ENCODE measurements at places on chromosomes 5 and 9.

DNA sequence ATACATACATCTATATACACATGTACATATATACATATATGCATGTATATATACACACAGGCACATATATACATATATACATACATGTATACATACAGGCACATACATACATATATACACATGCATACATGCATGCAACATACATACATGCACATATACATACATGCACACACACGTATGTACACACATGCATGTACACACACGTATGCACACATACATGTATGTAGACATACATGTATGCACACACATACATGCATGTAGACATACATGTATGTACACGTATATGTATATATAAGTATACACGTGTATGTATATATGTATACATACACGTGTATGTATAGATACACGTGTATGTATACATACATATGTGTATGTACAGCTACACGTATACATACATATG lies 617.0 kb downstream of the RAB3C start:
- DNase-seq: no peak

DNA sequence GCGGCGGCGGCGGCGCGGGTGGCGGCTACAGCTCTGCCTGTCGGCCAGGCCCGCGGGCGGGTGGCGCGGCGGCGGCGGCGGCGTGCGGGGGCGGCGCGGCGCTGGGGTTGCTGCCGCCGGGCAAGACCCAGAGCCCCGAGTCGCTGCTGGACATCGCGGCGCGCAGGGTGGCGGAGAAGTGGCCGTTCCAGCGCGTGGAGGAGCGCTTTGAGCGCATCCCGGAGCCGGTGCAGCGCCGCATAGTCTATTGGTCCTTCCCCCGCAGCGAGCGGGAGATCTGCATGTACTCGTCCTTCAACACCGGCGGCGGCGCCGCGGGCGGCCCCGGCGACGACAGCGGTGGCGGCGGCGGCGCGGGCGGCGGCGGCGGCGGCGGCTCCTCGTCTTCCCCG lies 296 bp downstream of the ZSWIM6 start:
- peak; percentile 28 for DNase-seq

GRCh38 chr9:91155746-91156376 lies 205.9 kb downstream of the AUH start:
- DNase-seq: no peak

- peak; percentile 54 for DNase-seq
Observed at GRCh38 chr9:13427587-13427986, 148.1 kb upstream of the MPDZ start.

DNA sequence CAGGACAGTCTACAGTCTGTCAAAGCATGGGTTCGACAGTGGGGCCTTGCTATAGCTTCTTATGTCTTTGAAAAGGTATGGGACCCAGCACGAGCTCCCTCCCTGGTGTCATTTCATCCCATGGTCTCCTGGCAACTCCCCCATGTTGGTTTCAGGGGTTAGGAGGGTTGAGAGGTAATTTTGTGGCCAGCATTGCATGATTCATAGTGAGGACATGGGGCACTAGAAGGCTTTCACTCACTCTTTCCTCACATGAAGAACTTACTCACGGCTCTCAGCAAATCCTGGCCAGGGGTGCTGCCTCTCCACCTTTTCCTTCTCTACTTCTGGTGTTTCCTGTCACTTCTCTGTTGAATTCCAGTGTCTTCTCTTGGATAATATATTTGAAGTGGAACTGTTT lies 134.7 kb upstream of the TNPO1 start:
- no peak for DNase-seq

DNA sequence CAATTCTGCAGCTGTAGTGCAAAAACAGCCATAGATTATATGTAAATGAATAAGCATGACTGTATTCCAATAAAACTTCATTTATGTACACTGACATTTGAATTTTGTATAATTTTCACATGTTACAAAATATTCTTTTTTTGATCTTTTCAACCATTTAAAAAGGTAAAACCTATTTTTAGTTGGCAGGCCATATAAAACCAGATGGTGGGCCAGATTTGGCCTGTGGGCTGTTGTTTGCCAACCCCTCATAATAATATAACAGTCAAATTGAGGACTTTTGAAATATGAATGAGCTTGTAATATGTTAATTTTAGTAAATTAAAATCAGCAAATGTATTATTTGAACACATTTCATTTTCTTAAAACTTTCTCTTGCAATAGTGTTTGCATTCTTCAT lies 913.4 kb downstream of the TLE1 start:
- DNase-seq: no peak

DNA sequence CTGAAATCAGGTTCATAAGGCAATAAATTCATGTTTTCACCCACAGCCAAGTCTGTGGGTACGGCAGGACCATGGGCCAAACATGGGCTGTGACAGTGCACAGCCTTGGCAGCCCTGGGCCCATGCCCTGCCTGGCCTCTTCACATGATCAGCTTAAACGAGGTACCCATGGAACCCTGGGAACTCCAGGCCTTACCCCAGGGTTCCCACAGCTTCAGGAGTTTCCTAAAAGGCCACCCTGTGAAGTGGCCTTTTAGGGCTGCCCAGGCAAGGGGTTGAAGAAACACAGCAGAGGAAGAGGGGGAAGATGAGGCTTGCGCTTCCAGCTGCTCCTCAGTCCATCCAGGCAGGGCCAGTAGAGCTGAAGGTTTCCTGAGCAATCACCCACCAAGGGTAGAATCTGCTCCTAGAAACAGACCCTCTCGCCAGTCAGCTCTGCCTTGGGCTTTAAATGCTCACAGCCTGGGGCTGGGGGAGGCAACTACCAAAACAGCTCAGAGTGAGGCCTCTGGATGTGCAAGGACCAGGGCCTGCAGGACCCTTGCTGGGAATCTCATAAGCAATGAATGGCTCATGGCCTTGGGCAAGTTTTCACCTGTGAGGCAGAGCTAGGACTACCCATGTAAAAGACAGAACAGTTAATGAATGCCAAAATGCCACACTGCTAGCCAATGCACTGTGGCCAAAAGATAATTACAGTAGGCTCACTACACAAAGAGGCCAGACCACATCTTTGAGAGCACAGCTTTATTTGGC lies 79.3 kb upstream of the LRRTM2 start:
- no peak for DNase-seq

- peak; percentile 67 for DNase-seq
Observed at GRCh38 chr5:14193496-14193895, 50.4 kb downstream of the TRIO start.

- no peak for DNase-seq
Observed at GRCh38 chr9:112771359-112772214, 21.0 kb downstream of the SNX30 start.

- no peak for DNase-seq
Observed at GRCh38 chr5:174850565-174851169, 126.3 kb downstream of the MSX2 start.

- no peak for DNase-seq
Observed at GRCh38 chr9:133031496-133031911, 707 bp downstream of the GTF3C5 start.

GRCh38 chr5:146767534-146767933 lies 111.0 kb downstream of the PPP2R2B start:
- no peak for DNase-seq

DNA sequence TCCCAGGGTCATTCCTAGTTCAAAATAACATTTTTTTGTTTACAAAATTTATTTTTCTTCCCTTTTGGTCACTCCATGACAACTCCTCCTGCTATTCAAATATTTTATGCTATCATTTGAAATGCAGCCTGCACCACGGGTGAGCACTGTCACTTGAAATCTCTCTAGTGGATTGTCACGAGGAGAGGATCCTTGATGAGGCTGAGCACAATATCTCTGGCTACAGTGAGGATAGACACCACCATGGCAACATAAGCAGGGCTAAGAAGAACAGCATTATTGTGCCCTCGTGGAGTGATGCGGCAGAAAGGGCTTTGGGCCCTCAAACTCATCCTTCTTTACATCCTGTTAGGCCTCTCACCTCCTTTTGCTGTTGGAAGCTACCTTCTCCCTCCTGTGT lies 321.9 kb downstream of the RAB3C start:
- DNase-seq: no peak

DNA sequence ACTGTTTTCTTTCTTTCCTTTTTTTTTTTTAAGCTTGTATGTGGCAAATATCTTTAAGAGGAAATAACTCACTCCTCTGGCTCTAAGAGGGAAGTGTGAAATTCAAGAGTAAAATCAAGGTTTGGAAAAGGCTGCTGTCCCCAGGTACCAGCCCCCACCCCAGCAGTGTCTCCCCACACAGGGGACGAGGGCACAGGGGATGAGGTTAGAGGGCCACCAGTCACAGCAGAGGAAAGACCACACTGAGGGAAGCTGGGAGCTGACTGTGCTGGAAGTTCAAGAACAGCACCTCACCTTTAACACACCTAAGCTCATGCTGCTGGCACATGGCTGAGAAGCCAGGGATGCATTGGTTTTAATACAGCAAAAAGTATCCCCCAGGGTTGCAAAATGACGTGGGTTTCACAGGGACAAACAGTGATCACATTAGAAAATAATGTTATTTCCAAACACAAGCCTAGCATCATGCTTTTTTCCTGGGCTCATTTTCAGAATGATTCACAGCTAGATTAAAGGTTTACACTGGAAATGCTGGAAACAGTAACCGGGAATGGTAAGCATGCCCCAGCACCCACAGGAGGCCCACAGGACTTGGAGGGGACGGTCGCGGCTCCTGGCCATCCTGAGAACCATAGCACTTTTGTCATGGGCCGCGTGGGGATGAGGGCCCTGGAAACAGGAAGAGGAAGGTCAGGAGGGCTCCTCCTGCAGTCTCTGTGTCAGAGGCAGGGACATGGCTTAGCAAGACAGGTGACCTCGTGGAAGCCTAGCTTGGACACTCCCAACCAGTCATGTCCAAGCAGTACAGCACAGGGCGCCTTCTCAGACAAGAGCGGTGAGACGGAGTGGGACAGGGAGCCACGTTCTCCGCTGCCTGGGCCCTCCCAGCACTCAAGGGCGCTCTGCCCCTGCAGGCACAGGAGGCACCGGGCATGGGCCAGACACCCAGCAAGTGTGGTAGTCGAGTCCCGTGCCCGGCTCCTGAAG lies 6.9 kb downstream of the LPCAT1 start:
- peak; percentile 86 for DNase-seq

DNA sequence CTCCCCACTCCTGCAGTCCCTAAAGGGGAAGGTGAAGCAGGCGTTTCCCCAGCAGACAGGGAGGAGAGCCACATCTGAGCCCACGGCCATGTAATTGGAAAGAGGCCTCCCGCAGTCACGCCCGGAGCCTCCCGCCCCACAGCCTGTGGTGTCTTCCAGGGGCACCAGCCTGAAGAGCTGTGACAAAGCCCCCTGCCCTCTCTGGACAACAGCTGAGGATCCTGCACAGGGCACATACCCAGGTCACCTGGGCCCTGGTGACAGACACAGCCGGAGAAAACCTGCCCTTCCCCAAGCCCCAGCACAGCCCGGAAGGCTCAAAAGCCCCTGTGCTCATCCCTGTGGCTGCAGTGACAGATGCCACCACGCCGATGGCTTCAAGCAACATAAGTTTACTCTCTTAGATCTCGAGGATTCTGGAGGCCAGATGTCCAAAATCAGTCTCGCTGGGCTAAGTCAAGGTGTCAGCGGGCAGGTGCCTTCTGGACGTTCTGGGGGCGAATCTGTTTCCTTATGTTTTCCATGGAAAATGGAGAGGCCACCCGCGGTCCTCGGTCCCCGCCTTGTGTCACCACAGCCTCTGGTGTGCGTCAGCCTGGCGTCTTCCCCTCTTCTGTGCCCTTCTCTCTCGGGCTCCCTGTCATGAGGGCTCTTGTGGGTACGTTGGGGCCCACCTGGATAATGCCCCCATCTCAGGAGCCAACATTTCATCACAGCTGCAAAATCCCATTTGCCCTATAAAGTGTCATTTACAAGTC lies 71.5 kb downstream of the PSMB7 start:
- no peak for DNase-seq

- DNase-seq: no peak
Observed at GRCh38 chr5:79581535-79581934, 30.7 kb upstream of the TENT2 start.

GRCh38 chr5:175216991-175217390 lies 227.0 kb downstream of the DRD1 start:
- no peak for DNase-seq

DNA sequence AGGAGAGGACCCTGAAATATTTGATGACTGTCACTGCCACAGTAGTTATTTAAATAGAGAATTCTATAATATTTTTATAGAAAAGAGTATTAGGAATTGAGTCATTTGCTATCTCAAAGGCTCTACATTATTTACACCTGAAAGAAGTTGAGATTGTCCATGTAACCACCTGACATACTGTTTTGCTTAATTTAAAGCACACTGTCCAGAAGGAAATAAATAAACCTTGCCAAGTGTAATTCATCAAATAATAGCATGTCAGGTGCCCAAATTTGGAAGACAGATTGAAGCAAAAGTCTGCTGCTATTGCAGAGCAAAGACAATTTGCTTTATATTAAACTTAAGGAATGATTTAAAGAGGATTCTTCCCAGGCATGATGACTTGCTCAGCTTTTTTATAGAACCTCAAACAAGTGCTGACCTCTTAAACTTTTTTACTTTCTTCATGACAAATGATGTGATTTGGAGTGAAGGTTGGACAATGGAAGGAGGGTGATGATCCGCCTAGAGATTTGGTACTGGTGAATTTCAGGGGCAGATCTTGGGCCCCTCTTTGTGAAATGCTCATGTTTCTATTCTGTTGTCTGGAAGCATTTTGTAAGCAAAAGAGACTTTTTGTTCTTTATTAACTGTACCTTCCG lies 65.0 kb downstream of the DAPK1 start:
- no peak for DNase-seq

DNA sequence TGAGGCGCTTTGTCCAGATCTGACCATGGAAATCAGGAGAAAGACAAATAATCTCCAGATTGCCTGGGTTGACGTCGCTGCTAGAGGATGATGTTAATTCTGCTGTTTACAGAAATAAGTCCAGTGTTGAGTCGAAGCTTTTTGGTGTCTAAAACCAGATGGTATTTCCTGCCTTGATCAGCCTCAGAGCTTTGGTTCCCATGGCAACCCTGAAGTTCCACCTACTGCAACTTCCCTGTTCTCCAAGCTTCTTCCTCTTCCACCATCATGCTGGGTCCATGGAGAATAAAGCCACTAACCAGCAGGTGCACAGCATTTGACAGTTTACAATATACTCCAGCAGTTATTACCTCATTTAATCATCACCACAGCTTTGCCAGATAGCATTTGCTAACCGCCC lies 18.0 kb upstream of the GABBR2 start:
- DNase-seq: peak; percentile 23

GRCh38 chr5:146778261-146778660 lies 100.3 kb downstream of the PPP2R2B start:
- DNase-seq: no peak

DNA sequence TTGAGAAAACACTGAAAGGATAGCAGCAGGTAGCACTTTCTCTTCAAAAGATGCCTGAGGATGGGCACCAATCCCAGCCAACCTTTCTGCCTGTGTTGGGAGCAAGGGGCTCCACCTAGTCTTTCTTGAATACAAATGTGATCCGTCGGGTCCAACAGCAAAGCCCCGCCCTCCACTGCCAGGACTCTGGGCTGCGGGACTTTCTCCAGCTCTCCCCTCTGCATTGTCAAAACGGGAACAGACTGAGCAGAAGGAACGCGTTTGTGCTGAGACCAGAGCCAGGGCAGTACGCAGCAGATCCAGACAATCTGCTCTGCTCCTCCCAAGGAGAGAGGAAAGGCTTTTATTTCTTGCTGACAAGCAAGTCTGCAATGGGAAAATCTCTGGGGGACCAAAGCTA lies 139.7 kb downstream of the SEC61B start:
- no peak for DNase-seq

GRCh38 chr5:94040591-94041148 lies 299.3 kb upstream of the POU5F2 start:
- DNase-seq: no peak

- no peak for DNase-seq
Observed at GRCh38 chr9:131640438-131641137, 95.3 kb downstream of the PRRT1B start.
